ENCODE measurements at places on chromosomes 1 and 21.

GRCh38 chr1:247360991-247361731 is 29.5 kb upstream of the ZNF496 start:
- DNase-seq = no peak

DNA sequence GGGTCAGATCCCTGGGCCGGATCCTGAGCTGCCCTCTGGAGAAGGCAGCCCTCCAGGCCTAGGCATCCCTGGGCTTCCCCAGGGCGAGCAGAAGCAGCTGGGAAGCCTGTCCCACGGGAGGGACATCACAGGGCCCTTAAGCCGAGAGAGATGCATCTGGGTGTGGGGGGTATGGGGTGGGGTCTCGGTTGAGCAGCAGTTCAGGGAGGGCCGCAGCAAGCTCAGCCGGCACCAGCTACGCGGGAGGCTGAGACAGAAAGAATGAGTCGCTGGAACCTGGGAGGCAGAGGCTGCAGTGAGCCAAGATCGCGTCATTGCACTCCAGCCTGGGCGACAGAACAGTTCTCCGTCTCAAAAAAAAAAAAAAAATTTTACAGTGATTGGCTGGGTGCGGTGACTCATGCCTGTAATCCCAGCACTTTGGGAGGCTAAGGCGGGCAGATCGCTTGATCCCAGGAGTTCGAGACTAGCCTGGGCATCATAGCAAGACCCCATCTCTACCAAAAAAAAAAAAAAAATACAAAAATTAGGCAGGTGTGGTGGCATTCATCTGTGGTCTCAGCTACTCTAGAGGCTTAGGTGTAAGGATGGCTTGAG is 37.7 kb downstream of the RRP1 start:
- DNase-seq = no peak

DNA sequence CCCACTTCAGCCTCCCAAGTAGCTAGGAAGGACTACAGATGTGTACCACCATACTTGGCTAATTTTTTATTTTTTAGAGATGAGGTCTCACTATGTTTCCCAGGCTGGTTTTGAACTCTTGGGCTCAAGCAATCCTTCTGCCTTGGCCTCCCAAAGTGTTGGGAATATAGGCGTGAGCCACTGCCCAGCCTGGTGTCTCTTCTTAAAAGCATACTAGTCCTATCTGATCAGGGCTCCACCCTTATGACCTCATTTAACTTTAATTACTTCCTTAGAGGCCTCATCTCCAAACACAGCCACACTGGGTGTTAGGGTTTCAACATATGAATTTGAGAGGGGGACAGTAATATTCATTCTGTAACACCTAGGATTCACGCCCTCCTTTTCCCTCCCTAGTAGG is 130.9 kb downstream of the GLIS1 start:
- no peak for DNase-seq

DNA sequence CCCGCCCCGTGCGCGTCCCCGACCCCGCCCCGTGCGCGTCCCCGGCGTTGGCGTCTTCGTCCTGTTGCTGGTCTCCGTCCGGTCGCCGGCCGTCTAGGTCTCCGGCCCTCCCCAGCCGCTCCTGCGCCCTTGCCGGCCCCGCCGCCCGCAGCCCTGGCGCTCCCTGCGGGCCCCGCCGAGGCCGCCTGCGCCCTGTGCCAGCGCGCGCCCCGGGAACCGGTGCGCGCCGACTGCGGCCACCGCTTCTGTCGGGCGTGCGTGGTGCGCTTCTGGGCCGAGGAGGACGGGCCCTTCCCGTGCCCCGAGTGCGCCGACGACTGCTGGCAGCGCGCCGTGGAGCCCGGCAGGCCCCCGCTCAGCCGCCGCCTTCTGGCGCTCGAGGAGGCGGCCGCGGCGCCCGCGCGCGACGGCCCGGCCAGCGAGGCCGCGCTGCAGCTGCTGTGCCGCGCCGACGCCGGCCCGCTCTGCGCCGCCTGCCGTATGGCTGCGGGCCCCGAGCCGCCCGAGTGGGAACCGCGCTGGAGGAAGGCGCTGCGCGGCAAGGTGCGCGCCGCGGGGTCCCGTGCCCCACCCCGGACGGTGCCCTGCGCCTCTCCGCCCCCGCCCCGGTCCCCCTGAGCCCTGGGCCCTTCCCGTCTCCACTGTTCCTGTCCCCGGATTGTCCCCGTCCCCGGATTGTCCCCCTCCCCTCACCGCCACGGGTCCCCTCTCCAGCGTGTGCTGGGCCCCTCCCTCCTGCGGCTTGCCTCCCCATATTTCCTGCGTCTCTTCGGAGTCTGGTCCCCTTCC is at the start of gene RNF187:
TSS of gene RNF187 (plus strand) at position 47 of the 789 bp plus-strand sequence.
- peak; percentile 80 for DNase-seq

DNA sequence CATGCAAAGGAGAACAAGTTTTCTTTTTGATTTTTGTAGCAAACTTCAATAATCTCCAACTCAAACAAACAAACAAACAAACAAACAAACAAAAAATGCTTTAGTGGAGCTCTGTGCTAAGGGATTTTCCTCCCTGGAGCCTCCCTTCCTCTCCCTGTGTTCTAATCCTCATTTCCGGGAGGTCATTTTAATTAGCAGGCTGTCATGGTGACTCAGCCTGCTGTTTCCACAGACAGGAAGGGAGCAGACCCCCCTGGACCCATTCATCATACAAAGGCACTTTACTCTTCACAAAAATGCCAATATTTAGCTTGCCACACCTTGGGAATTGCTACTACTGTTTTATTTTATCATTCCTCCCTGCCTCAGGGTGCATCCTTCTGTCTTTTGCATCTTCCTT is 61.0 kb upstream of the SPATA6 start:
- no peak for DNase-seq

DNA sequence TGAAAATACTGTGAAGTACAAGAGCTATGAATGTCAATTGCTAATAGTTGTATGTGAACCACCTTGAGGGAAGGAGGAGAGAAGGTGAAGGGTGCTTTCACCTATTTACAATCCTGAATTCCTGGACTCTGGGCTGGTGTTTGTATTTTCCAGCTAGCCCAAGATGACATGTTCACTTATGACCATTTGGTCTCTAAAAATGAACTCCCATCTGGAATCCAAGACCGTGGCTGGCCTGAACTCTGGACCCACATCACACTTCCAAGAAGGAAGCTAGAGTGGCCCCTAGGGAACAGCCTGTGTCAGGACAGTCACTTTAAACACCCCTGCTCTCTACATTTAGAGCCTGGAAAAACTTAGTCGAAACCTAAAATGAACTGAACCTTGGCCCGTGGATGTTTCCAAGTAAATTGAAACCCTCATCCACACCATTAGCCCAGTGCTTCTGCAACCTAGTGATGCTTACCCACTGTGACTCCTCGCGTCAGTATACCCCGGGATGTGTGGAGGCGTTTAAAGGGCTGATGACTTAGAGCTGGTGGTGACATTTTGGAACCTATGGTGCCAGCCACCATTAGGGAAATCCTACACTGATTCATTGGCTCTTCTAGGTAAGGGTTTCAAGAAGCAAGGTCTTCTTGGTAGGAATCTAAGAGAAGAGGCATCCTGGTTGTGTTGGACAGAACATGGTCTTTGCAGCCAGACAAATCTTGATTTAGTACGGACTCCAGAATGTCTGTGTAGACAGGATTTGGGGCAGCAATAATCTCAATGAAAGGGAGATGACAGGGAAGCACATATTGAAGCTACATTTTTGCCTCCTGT is 171.5 kb upstream of the IRF2BP2 start:
- DNase-seq = no peak

- no peak for DNase-seq
These were observed 554 bp upstream of the SLC39A1 start for GRCh38 chr1:153963850-153964331.

GRCh38 chr1:168498956-168499687 is 44.7 kb downstream of the XCL2 start:
- no peak for DNase-seq

GRCh38 chr1:68551459-68551858 is 54.6 kb upstream of the DEPDC1 start:
- DNase-seq = no peak

DNA sequence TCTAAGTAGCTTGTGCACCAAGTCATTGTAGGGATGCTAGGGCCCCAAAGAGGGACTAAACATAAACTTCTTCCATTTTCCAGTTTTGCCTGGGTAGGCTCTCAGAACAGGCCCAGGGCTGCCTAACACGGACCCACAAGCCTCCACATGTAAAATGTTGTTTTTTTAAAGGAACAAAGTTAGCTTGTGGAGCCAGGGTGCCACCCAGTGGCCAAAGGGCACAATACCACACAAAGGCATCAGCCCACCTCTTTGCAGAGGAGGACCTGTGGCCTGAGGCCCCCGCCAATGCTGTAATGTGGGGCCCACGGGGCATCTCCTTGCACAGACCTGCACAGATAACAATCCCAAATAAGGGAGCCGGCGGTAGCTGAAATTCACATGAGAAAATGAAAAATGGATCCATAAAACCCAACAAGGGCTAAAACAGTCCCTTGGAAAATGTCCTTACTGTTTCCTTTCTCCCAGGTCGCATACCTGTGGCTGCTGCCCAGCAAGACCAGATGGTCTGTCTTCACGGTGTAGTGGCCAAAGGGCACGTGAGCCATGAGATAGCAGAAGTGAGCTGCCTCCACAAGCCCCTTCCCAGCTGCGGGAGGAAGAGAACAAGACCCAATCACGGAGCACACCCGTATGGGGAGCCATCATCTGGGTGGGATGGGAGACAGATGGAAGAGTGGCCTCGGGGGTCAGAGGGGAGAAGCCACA is 23.8 kb downstream of the SEC16B start:
- DNase-seq = no peak

- no peak for DNase-seq
These were observed 151.6 kb upstream of the UBE2U start for GRCh38 chr1:64051796-64052195.

GRCh38 chr1:203199816-203200571 is 13.5 kb upstream of the CHI3L1 start:
- no peak for DNase-seq

DNA sequence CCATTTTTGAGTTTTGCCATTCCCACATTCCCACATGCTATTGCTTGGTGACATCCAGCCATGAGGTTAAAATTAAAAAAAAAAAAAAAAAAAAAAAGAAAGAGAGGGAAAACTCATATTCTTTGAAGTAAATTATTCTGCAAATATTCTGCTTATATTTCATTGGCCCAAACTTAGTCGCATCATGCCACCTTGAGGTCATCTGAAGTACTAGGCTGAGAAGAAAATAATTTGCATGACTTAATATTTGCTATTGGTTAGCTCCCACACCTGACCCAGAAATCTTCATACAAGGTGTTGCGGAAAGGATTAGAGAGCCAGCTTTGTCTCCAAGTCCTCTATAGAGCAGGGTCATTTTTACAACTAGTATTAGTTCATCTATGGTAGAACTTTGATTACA is 2206.0 kb downstream of the MRPL39 start:
- no peak for DNase-seq

DNA sequence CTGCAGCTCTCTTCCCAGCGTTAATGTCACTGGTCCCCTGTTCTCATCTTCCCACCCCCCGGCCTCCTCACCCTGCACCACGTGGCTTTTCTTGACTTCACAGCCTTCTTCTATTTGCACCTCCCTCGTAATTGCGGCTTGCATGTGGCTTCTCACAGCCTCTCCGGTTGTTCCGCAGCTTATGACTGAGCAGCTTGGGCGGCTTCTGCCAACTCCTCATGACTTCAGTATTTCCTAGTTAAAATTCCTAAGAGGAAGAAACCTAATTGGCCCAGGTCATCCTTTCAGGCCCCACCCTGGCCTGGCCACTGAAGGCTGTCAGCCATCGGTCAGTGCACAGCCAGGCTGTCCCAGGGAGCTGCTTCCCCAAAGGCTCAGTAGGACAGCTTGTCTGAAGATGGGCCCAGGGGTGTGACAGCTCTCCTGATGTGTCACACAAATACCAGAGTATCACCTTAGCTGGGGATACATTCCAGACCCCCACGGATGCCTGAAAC is 8.6 kb upstream of the RERE start:
- DNase-seq = no peak

- DNase-seq = no peak
These were observed 58.0 kb downstream of the PUM1 start for GRCh38 chr1:31007462-31007991.

DNA sequence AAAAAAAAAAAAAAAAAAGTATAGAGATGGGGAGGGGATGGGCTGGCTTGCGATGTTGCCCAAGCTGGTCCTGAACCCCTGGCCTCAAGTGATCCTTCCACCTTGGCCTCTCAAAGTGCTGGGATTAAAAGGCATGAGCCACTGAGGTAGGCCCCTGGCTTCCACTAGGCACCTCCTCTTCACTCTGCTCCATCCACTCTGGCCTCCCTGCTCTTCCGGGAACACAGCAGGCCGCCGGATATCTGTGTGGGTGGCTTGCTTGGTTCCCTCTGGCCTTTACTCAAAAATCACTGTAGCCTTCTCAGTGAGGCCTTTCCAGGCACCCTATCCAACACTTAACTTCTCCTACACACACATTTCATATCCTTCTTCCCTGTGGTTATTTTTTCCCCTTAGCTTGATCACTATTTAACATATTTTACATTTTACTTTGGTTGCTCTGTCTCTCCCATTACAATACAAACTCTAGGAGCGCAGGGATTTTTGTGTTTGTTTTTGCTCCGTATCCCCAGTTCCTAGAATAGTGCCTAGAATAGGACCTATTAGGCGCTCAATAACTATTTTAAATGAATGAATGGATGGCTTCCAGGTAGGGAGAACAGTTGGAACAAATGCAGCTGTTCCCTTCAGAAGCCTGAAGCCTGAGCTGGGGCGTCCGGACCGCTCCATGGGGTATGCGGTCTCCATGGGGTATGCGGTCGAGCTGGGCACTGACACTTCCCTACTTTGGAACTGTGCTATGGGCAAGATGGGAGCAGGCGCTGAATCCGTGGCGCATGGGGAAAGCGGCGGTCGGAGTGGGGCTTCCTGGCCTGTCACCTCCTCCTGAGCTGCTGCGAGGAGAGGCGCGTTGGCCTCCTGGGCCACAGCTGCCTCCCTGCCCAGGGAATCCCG is 46.7 kb downstream of the H3-3A start:
- no peak for DNase-seq

- no peak for DNase-seq
These were observed 7.5 kb upstream of the DAB1 start for GRCh38 chr1:57431400-57431799.

DNA sequence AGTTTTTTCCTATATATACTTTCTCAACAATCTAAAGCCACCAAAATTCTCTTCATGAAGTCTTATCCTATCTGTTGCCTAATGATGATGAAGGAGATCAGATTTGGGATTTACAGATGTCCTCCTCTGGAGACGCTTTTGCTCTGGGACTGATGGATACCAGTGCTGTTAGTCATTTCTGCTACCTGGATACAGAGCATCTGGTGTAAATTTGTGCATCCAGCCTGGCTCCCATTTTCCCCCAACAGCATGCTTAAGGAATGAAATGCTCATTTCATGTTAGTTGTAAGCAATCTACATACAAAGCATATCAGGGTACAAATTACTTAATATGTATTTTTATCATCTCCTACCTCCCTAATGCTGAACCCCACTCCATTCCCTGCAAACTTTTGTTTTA is 57.7 kb downstream of the HNRNPR start:
- no peak for DNase-seq

GRCh38 chr1:108096089-108096488 is 104.1 kb downstream of the SLC25A24 start:
- no peak for DNase-seq

DNA sequence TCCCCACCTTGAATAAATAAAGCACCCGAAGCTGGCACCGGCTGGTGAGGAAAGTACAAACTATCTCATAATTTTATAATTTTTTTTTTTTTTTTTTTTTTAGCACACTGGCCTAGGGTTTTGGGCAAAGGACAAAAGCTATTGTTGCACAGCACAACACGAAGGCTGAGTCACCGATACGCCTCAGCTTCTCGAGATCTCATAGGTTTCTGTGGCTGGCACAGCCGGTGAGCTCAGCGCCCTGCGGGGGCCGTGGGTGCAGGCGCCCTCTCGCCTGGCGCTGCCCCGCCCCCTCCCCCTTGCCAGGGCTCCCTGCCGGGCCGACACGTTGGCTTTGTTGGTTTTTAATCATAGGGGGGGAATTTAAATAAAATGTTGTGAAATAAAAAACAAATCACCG is 17.2 kb downstream of the CASZ1 start:
- no peak for DNase-seq
